ENCODE measurements at places on chromosomes 1 and 21.

GRCh38 chr1:205595861-205596260 is 36.0 kb downstream of the ELK4 start:
- DNase-seq = no peak

GRCh38 chr1:202642212-202642611 is 68.0 kb downstream of the SYT2 start:
- DNase-seq = no peak

DNA sequence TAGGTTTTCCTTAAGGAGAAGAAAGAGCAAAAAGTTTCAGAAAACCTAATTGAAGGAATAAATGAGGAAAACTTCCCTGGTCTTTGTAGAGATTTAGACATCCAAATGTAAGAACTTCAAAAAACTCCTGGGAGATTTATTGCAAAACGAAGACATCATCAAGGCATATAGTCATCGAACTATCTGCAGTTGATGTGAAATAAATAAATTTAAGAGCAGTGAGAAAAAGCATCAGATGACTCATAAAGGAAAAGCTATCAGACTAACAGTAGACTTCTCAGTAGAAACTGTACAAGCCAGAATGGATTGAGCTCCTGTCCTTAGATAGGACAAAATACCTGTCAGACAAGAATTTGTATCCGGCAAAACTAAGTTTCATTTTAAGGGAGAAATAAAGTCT is 569.4 kb upstream of the ADAMTS5 start:
- no peak for DNase-seq

DNA sequence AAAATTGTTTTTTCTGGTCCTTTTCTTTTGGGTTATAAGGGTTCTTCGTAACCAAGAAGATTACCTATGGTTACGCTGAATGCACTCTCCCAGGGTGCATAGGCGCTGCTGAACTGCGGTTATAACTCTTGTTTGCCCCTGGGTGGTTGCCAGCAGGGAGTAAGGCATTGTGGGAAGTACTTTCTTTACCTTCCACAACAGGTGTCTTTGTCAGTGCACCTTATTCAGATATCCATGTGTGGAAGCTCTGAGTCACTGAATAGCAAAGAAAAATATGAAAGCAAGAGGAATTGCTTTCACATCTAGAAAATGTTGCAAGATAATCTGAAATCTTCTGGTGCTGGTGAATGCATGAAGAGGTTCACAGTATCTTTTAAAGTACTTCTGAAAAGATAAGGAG is 124.4 kb upstream of the CACYBP start:
- DNase-seq = no peak

Data from stimulated activated effector memory CD8-positive, alpha-beta T cell treated with anti-CD3 and anti-CD28 coated beads, Interleukin-12 subunit alpha, Interleukin-12 subunit beta, amount 100 ng/mL, for 72 hours (primary cell).